ENCODE measurements at places on chromosomes 2 and 18.

DNA sequence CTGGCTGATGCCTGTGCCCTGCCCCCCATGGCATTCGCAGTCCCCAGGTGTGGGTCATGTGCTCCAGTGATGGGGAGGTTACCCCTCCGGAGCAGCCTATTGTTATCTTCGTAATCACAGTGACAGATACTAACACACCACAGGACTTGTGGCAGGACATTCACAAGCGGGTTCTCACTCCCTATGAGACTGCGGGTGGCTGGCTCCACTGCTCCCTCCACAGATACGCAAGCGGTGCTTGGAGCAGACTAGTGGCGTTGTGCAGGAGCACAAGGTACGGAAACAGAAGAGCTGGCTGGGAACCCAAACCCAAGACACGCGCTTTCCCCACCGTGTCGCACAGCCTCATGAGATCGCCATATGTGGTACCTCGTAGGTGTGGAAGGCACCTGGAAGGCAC, 52.2 kb downstream of the ACKR3 start:
- DNase-seq: no peak

DNA sequence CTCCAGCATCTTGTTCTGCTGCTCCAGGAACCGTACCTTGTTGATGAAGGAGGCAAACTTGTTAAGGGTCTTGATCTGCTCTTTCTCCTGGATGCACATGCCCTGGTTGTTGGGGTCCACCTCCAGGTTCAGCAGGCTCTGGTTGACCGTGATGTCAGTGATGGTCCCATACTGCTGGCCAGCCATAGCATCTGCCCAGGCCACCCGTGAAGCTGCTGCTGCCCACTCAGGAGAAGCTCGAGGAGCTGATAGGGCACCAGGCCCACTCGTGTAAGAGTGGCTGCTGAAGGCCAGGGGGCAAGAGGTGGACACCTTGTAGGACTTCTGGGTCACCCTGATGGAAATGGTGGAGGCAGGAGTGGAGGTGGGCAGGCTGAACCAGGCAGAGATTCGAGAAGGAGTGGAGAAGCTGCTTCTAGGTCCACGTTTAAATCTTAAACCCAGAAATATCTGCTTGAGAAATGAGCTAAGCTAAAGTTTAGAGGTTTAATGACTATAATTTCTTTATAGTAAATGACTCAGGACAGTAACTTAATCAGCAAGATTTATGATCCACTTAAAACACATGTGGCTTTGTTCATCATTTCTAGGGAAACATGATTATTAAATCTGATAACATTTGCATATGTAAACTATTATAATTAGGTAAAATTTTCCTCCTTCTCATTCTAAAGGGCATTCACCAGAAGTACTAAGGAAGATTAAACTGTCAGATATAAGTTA, 358.7 kb upstream of the SETBP1 start:
- no peak for DNase-seq

DNA sequence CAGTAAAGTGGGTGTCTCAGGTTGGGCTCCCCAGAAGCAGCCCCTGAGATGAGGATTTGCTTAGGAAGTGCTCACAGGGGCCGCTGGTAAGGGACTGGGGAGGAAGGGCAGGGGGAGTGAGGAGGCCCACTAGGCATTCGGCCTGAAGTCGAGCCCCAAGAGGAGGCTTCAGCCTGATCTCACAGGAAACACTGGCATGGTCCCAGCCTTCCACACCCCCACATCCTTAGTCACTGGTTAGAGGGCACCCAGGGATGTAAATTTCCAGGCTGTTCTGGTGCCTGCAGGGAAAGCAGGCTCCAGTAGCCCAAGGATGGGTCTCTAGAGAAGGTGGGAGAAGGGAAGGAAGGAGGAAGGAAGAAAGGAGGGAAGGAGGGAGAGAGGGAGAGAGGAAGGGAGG, 22.4 kb upstream of the KCNK3 start:
- no peak for DNase-seq

DNA sequence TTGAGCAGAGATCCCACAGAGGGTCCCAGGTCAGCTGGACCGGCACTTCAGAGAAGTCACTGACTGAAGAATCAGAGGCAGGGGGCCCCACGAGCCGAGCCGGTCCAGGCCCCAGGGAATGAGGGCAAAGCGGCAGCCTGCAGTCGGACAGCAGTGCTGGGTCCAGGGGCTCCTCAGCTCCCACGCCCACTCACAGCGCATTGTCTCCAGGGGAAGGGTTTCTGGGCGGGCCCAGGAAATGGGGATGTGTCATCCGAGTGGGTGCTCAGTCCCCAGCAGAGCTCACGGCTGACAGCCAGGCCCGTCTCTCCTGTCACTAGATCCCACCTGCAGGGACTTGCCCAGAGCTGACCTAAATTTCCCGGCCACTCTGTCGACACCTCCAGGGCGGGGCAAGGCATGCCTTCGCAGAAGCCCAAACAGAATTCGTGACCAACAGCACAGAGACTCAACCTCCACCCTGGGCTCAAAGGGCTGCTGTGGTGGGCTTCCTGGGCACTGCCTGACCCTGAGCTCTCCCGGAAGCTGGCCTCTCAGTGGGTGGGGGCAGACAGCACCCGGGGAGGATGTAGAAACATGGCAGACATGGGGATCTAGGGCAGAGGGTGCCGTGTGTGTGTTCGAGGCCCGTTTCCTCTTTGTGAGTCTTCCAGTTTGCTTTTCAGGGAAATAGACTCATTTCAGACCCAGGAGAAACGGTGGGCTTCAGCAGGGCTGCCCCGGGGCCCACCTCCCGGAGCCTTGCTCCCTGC, 42.1 kb upstream of the TAF1B start:
- DNase-seq: no peak

DNA sequence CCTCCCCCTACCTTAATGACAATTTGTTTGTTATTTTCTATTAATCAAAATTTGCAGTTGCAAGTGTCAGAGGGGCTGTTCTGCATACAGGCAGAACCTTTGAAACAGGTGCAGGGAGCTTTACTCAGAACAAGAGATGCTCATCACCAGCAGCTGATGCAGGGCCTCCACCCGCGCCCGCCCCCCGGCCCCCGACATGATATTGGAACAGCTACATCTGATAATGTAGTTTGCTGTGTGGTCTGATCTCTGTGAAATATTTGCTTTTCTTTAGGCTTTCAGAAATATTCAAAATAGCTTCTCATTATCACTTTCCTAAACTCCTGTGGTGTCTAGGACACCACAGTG, 130.0 kb downstream of the PRKCE start:
- no peak for DNase-seq

DNA sequence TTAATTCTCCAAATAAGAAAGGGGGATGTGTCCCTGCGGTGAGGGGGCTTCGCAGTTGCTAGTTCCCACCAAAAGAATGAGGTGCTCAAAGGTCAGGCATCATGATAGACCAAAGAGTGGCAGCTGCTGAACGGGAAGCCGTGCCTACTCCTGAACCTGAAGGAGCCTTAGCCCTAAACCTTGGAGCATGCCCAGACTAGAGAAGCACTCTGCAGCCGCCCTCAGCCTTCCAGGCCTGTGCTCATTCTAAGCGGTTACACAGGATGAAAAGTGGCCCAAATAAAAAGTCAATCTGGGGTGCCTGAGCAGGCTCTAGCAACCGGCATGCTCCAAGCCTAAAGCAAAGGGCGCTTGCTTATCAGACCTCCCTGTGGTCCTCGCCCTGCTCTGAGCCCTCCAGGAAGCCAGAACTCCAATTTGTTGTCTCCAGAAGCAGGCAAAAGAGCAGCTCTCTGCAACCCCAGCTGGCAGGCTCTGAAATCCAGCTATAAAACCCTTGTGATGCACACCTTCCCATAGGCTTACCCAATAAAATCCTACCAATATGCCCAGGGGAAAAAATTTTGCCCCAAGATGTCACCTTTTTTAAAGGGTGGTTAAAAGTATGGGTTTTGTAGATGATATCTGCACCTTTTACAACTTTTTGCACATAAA, 17.5 kb downstream of the UXS1 start:
- no peak for DNase-seq

- DNase-seq: no peak
These were observed 49.7 kb upstream of the MAPRE2 start for GRCh38 chr18:34991561-34991960.

- no peak for DNase-seq
These were observed 222.3 kb downstream of the MYT1L start for GRCh38 chr2:2108756-2109155.

GRCh38 chr2:46780801-46781445, 134.7 kb downstream of the MCFD2 start:
- no peak for DNase-seq

GRCh38 chr2:81462420-81462819, 1157.9 kb upstream of the LRRTM1 start:
- no peak for DNase-seq

- DNase-seq: no peak
These were observed 678.8 kb downstream of the KCNJ3 start for GRCh38 chr2:155377266-155377680.

- DNase-seq: no peak
These were observed 81.5 kb upstream of the TEX51 start for GRCh38 chr2:126817172-126817571.

GRCh38 chr2:42859006-42859552, 66.7 kb upstream of the HAAO start:
- DNase-seq: peak; percentile 45

- no peak for DNase-seq
These were observed 94.5 kb downstream of the GYPC start for GRCh38 chr2:126750506-126750905.

DNA sequence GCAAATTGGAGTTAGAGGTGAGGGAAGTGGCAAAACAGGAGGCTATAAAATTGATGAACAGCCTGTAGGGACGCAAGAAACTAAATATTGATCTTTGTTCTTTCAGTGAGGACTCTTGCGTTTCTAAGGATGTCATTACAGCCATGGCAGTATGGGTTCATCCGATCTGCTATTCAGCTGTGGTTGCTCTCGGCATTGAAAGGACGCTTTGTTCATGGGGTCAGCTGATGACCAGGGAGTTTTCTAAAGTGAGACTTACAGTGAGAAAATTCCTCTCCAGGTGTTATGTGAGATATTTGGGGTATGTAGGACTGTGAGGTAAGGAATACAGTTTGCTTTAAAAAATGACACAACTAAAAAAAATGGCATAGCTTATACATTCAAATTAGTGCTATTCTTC, 52.7 kb upstream of the PELI1 start:
- no peak for DNase-seq

GRCh38 chr2:84247532-84247931, 211.5 kb downstream of the SUCLG1 start:
- no peak for DNase-seq

- no peak for DNase-seq
These were observed 156.1 kb downstream of the FAM210A start for GRCh38 chr18:13570216-13570615.

DNA sequence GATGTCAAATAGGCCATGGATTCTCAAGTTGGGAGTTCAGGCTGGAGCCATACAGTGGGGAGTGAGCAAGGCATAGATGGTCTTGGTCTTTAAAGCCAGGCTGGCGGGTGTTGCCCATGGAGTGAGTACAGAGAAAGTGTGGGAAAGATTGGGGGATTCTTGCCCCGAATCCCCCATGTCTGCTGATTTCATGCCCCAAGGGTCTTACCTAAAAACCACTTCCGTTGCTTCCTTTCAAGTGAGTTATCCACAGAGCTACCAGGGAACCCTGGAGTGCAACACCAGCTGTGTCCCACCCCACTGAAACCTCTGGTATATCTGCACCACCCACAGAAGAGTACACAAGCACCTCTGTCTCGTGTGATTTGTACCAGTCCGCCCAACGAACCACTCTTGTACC, 31.4 kb downstream of the FHOD3 start:
- no peak for DNase-seq

GRCh38 chr2:51465326-51465725, 433.4 kb upstream of the NRXN1 start:
- no peak for DNase-seq

DNA sequence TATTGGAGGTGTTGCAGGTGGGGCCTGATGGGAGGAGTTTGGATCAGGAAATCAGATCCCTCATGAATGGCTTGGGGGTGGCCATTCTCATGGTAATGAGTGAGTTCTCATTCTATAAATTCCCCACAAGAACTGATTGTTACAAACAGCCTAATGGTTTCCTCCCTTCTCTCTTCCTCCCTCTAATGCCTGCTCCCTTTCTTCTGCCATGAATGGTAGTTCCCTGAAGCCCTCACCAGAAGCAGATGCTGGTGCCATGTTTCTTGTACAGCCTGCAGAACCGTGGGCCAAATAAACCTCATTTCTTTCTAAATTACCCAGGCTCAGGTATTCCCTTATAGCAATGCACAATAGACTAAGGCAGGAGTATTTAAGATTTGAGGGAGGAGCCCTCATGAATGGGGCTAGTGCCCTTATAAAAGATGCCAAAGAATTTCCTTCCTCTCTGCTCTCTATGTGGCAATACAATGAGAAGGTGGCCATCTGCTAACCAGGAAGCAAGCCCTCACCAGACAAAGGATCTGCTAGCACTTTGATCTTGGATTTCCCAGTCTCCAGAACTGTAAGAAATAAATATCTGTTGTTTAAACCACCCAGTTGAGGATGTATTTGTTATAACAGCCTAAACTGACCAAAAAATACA, 251.8 kb downstream of the ZEB2 start:
- no peak for DNase-seq

DNA sequence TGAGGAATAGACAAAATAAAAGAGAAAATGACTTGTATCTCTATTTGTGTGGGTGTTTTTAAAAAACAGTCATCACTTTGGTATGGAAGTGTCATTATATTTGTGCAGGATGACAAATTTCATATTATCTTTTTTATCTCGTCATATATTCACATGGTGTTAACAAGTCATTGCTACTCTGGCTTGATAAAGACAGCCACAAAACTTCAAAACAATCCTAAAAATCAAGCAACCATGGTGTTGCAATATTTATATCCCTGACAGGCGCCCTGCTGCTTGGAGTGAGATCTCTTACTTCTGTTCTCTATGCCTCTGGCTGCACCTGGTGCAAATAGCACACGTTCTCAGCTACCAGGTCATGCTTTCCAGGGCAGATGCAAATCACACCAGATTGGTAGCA, 278.0 kb upstream of the EPHA4 start:
- DNase-seq: no peak

GRCh38 chr18:44680273-44681075, at the start of gene SETBP1:
Gene SETBP1 (plus strand): TSS chr18:44680888. CDS start chr18:44701347, 20,459 bp downstream.
- DNase-seq: no peak

DNA sequence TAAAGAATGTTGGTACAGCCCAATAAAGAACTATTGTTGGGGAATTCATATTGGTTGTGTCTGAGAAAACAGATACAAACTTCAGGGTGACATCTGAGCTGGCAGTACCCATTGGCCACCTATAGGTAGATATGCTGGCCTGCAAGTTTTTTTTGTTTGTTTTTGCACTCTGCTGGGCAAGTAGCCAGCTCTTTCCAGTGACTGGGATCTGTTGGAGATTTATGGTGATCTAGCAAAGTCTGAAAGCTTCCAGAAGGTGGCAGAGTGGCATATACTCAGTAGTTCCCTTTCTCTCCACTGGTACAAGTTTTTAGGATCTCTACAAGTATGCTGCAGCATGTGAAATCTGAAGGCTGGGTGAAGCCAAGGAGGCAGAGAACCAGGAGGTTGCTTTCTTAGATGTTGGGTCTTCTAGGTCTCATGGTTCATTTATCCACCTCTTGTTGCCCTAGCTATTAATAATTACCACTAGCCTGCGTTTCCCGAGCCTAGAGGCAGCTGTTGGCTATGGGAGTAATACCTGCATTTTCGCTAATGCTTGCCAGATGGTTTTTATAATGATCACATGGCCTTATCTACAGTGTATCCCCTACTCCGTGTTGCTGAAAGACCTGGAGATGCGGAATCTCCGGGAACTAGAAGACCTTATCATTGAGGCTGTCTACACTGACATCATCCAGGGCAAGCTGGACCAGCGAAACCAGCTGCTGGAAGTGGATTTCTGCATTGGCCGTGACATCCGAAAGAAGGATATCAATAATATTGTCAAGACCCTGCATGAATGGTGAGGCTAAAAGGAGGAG, 9.5 kb downstream of the COPS7B start:
- no peak for DNase-seq

GRCh38 chr2:178517496-178517895, 37.2 kb downstream of the PLEKHA3 start:
- no peak for DNase-seq

All from stimulated activated CD8-positive, alpha-beta memory T cell treated with anti-CD3 and anti-CD28 coated beads, Interleukin-7, amount 100 ng/mL, for 1 hour (primary cell).